ENCODE measurements at places on chromosomes 7 and 10.

DNA sequence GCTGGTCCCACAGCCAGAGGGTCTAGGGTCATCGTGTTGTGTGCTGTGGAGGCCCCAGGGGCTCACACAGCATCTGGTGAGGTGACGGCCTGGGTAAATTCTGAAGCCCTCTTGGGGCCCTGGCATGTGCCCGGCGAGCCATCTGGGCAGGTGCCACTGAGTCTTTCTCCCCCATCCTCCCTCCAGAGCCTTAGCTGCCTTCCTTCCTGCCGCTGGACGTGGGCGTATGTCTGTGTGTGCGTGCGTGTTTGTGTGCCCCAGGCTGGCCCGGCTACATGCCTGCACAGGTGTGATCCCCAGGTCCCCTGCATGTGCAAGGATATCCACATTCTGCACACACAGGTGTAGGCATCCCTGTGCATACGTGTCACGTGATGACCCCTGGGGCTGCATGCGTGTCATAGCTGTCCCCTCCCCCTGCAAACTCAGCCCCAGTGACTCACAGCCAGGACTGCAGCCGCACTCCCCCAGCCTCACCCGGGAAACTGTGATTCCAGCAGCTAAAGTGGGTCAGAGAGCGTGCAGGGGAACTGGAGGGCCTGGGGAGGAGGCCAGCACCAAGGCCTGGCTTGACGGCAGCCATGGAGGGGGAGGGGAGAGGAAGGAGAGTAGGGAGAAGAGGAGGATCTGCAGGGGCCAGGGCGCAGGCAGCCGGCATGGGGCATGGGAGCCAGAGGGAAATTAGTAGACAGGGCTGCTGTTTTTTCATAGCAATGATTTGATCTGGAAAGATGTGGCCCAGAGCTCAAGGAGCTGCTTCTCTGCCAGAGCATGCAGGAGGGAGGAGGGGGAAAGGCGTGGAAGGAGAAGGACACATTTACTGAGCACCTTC, 46.4 kb downstream of the ELFN1 start:
- DNase-seq = peak; percentile 72

GRCh38 chr10:71694039-71694501, 25.5 kb downstream of the C10orf105 start:
- no peak for DNase-seq

- DNase-seq = peak; percentile 69
Measured at GRCh38 chr10:119197921-119198320, 9.4 kb upstream of the GRK5 start.

DNA sequence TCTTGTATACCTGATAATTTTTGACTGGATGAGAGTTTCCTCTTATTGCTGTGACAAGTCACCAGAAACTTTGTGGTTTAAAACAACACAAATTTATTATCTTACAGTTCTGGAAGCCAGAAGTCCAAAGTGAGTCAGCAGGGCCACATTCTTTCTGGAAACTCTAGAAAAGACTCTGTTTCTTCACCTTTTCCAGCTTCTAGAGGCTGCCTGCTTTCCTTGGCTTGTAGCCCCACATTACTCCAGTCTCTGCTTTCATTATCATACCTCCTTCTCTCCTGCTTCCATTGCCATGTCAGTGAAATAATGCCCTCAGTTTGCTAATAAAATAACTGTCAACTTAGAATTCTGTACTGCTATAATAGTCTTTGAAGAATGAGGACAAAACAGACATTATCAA, 65.3 kb downstream of the VCL start:
- DNase-seq = peak; percentile 39

DNA sequence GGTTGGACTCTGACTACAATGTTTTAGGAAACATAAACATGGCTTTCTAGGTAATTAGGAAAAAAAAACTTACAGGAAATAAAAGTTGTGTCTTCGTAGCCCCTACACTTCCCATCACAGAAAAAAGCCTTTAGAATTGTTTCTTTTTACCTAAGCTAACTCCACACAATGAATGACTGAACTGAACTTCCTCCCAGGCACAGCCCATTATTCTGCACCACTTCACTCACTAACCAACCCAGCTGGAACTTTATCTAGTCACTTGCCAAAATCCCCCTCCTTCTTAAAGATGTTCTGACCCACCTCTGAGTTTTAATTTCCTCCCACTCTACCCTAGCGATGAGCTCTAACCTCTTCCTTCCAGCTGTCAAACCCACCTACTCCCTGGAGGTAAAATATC, 91.7 kb upstream of the MEOX2 start:
- no peak for DNase-seq

DNA sequence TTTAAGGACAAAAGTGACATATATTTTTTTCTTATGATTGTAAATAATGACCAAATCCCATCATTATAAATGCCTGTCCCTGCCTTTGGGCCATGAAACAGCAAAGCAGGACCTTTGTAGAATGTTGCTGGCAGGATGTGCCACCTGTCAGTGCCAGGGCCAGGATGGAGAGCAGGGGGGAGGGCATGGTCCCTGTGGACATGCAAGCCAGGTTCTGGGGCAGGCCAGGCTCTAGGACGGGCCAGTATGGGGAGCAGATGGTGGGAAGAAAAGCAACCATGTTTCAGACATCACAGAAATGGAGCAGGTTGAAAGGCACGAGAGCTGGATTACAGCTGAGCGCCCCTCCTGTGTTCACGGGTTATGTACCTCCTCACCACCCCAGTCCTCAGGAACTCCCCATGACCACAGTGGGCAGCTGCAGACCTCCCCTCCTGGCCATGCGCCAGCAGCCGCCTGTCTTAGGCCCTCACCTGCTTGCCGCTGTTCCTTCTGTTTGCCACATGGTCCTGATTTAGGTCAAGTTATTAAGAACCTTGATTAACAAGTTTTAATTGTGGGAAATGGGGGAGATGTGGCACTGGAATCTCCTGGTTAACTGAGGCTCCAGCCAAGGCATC, 210.4 kb downstream of the PAXIP1 start:
- DNase-seq = no peak

DNA sequence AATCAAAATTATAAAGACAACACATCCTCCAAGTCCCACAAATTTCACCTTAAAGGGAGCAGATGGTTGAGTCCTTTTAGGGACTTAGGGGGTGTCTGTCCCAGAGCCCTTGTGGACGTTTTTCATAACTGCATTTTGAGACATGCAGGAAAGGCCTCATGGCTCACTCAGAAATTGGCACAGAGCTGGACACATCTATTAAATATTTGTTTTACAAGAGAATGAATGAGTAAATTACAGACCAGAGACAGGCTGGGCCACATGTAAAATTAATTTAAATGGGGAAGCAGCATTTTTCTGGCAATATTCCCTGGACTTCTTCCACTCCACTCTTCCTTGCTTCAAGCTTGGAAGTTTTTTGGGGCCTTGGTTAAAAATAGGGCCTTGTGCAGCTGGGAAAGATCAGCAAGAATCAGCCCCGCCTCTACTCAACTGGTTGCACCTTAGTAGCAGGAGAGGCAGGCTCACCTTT, 20.0 kb downstream of the LAMB1 start:
- DNase-seq = peak; percentile 56

DNA sequence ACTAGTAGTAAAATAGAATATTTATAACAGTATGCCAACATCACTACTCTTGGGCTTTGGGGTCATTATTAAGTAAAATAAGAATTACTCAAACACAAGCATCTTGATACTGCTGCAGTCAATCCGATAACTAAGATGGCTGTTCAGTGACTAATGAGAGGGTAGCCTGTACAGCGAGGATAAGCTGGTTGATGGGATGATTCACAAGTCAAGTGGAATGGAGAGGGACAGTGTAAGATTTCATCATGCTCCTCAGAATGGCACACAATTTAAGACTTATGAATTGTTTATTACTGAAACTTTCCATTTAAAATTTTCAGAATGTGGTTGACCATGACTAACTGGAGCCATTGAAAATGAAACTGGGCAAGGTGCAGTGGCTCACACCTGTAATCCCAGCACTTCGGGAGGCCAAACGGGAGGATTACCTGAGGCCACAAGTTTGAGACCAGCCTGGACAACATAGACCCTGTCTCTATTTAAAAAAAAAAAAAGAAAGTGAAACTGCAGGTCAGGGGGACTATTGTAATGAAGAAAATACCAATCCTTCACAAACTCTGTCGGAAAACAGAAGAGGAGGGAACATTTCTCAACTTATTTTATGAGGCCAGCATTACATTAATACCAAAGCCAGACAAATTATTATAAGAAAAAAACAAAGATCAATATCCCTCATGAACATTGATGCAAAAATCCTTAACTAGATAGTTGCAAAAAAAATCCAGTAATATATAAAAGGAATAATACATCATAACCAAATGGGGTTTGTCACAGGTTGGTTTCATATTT, 11.2 kb downstream of the AVL9 start:
- peak; percentile 94 for DNase-seq

GRCh38 chr10:107653832-107654287, 489.4 kb upstream of the SORCS1 start:
- peak; percentile 18 for DNase-seq

DNA sequence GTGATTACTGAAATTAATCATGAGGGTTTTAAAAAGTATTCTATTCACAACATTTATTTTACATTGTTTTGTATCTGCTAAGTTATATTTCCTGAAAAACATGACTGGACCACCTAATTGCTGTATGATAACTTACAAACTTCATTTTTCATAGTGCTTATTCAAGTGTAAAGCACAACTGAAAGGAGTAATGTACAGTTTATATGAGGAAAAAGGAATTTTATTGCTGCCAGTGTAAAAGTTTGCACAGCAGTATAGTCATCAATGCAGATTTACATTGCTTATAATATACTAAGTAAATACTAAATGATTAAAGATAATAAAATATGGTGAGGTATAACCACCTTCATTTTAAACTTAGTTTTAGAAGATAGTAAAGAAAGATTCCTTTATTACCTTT, 4.0 kb downstream of the PTEN start:
- DNase-seq = no peak

- DNase-seq = no peak
Measured at GRCh38 chr7:85564861-85565260, 378.0 kb upstream of the SEMA3D start.

- no peak for DNase-seq
Measured at GRCh38 chr7:100266576-100267354, 40.7 kb upstream of the SPDYE3 start.

GRCh38 chr10:124041675-124042445, 51.5 kb downstream of the CHST15 start:
- DNase-seq = peak; percentile 73

- no peak for DNase-seq
Measured at GRCh38 chr7:144545330-144545729, 141.8 kb upstream of the NOBOX start.

DNA sequence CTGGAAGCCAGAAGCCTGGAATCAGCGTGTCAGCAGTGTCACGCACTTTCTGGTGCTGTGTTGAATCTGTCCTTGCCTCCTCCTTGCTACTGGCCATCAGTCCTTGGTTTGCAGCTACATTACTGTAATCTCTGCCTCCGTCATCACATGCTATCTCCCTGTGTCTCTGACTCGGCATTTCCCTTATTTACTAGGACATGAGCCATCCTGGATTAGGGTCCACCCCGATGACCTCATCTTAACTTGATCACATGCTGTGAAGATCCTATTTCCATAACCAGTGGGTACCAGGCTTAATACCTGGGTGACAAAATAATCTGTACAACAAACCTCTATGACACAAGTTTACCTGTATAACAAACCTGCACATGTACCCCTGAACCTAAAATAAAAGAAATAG, 518.0 kb upstream of the KLF6 start:
- peak; percentile 57 for DNase-seq

DNA sequence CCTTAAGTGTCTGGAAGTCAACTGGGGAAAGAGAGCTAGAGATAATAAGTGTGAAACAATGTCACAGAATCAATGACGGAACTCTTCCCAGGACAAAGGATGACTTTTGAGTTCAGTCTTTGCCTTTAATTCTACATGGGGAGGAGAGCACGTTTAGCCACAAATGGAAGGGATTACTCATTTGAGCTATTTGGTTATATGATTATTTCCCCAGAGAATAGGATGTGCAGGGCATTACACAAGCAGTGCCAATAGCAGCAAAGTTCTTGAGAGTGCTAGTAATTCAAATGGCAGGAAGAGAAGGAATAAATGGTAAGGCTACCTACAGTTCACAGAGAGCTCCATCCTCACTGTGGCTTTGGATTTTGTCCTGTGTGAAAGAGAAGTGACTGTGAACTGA, 6.0 kb downstream of the EGFR start:
- DNase-seq = peak; percentile 90

DNA sequence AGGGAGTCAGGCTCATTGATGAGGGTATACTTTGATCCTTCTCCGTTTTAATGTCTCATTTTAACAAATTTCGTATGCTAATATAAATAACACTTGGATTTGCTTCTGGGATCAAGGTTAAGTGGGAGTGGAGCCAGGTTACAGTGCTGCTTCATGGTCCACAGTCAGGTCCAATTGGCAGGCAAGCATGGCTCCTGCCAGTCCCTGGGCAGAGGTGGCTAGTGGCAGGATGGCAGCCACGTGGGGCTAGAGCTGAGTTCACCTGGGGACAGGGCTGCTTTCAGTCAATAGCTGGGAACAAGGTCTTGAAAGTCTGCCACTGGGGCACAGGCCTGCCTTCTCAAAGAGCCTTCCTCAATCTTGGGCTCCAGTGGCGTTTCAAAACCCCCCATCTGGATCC, 16.0 kb upstream of the VWA2 start:
- DNase-seq = no peak

- peak; percentile 69 for DNase-seq
Measured at GRCh38 chr7:7157887-7158271, 24.5 kb upstream of the C1GALT1 start.

DNA sequence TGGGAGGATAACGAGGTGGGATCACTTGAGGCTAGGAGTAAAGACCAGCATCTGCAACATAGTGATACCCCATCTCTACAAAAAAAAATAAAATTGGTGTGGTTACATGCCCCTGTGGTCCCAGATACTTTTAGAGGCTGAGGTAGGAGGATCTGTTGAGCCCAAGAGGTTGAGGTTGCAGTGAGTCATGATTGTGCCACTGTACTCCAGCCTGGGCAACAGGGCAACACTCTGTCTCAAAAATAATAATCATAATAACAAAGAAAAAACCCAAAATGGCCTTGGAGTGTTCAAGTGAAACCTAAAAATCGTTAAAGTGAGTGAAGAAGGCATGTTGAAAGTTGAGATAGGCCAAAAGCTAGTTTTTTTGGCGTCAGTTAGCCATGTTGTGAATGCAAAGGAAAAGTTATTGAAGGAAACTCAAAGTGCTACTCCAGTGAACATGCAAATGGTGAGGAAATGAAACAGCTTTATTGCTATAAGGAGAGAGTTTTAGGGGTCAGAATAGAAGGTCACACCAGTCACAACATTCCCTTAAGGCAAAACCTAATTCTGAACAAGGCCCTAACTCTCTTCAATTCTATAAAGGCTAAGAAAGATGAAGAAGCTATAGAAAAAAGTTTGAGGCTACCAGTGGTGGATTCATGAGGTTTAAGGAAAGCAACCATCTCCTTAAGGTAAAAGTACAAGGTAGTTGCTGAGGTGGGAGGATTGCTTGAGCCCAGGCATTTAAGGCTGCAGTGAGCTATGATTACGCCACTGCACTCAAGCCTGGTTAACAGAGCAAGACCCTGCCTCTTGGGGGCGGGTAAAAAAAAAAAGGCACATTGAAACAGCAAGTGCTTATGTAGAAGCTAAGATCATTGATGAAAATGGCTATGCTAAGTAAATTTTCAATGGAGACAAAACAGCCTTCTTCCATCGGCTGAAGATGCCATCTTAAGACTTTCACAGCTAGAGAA, 45.4 kb upstream of the STOX1 start:
- DNase-seq = no peak

Measured in fibroblast of mammary gland (primary cell).